ENCODE measurements at places on chromosomes 2 and 18. TPM values are rescaled to one million over a fixed set of nuclear protein-coding genes. Genes with fewer than 3 reads are reported as not detected.

The DSEL gene
- total RNA-seq = 4.6 TPM

The SRD5A2 gene
- total RNA-seq = not detected

The TACR1 gene
- total RNA-seq = 0.55 TPM

The DYNAP gene
- not detected for total RNA-seq

The ANKRD30BL gene
- not detected for total RNA-seq

The RASGRP3 gene
- total RNA-seq = 11.1 TPM

- no peak for DNase-seq
Measured at GRCh38 chr2:66170744-66171330, 264.1 kb upstream of the MEIS1 start.

DNA sequence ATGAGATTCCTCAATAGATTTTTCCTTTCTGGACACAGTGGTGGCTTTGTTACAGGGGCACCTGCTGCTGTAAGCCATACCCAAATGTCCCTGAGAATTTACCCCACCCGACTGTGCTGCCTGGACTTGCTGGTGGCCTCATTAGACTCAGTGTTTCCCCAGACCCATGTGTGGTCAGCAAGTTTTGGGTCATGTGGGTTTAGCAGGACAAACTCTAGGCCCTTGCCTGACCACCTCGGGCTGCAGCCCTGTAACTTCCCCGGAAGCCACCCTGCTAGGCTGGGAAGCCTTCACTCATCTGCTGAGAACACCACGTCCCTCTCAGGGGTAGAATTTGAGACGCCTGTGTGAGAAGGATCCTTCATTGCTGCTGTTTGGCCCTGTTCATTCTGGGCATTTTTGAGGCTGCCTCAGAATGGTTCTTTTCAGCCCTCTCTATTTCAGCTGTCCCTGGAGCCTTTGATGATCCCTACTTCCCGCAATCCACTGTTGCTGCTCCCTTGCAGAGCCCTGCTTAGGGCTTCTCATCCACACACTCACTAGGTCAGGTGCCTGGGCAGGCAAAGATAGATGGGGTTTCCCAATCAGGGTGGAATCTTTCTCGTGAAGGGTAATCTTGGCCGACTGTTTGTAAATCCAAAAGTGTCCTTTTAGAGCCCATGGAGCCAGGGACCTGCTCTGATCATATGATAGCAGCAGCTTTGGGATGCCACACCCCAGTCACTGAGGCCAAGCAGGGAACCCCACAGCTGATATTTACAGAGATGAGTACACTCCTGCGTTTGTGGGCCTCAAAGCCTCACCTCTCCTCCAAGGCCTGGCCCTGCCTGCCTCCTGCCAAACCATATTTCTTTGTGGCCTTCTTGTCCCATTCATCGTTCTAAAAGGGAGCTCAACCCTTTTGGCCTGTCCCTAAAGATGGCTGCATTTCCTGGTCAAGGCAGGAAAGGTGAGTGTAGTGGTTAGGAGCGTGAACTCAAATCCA is 6.7 kb downstream of the EHD3 start:
- no peak for DNase-seq

DNA sequence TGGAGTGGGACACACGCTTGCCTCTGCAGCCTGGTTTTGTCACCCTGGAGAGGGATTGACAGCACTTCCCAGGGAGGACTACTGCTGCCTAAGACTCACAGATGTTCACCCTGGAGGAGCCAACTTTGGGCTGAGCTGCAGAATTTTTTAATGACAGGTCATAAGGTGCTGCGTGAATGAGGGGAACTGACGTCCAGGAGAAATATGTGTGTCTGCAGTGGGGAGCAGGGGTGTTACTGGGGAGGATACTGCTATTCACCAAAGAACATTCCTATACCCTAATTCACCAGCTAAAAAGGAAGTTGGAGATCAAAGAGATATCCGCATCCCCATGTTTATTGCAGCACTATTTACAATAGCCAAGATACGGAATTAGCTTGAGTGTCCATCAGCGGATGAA is 144.4 kb downstream of the MGAT5 start:
- DNase-seq = no peak

DNA sequence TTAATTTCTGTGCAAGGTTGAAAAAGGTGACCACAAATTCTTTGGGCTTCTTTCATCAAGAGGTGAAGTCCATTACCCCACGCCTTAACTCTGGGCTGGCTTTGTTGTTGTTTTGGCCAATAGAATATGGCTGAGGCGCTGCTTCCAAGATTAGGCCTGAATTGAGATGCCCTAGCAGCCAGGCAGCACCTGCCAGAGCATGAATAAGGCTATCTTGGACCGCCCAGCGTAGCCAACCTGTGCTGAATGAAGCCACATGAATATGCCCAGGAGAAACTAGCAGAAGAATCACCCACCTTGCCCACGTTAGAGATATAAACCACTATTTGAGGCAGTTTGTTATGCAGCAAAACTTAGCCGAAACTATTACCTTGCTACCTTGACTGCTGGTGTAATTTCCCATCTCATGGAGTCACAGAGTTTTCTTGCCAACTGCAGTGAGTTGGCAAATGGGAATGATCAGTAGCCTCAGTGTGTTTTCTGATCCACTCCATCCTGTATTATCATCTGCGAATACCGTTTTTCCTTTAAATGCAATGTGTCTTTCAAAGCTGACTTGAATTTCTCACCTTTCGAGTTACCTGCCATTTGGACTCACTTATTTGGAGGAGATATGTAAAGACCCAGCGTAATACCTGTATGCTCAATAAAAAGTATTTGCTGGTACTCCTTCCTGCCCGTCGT is 679 bp downstream of the TSGA10 start:
- no peak for DNase-seq

DNA sequence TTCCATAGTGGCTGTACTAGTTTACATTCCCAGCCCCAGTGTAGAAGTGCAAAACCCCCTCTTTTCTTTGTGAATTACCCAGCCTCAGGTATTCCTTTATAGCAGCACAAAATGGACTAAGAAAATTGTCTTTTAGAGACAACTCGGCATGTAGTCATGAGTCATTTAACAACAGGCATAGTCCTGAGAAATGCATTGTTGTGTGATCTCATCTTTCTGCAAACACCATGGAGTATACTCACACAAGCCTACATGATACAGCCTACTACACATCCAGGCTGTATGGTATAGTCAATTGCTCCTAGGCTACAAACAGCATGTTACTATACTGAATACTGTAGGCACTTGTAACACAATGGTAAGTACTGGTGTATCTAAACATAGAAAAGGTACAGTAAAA is 44.4 kb upstream of the MBP start:
- no peak for DNase-seq

DNA sequence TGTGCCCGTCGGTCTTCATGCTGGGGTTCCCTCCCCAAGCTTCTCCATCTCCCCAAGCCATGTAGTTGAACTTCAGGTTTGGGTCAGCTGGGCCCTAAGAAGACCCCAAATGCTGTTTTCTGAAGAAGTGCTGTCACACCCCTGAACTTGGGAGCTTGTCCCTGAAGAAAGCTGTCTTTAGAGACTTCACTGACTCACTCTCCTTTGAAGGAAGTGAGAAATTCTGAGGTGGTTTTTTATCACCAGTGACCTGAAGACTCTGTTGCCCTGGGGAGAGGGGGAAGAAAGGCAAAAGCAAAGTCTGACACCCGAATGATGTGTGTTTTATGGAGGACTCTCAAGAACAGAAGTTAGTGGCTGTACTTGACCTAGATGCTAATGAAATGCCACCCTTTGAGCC is 83.6 kb upstream of the BCL2L11 start:
- no peak for DNase-seq

Measured in suprapubic skin (tissue), 4 donors.